Aortic smooth muscle cell (primary cell): ENCODE measurements at places on chromosomes 4 and X. TPM values are rescaled to one million over a fixed set of nuclear protein-coding genes. Genes with fewer than 3 reads are reported as not detected.

The ZFYVE28 gene
- total RNA-seq = 16.1 and 19.2 TPM in 2 replicates

The LANCL3 gene
- 0.12 and 0.13 TPM in 2 replicates for total RNA-seq

The HGFAC gene
- total RNA-seq = not detected in 2 replicates

The TIGD4 gene
- 0.12 and 0.13 TPM in 2 replicates for total RNA-seq

The PPP2R3B gene
- 10.7 and 17.8 TPM in 2 replicates for total RNA-seq

The RGS12 gene
- total RNA-seq = 17.4 and 21.5 TPM in 2 replicates

The PDLIM3 gene
- total RNA-seq = 70.0 and 89.6 TPM in 2 replicates

The LPAR4 gene
- total RNA-seq = 0.53 and 0.75 TPM in 2 replicates

The GPRASP3 gene
- total RNA-seq = 3.8 and 6.2 TPM in 2 replicates

The ASMT gene
- total RNA-seq = not detected in 2 replicates

The SLC25A31 gene
- total RNA-seq = not detected in 2 replicates

The F8A2 gene
- not detected in 2 replicates for total RNA-seq

The ZFP92 gene
- under 0.01 TPM in 2 replicates for total RNA-seq

The KIF4A gene
- total RNA-seq = 11.4 and 16.4 TPM in 2 replicates

The PWWP3B gene
- total RNA-seq = under 0.01 and 0.06 TPM in 2 replicates

The AMBN gene
- not detected in 2 replicates for total RNA-seq

The NUDT10 gene
- total RNA-seq = 0.53 and 0.62 TPM in 2 replicates

The OTC gene
- total RNA-seq = not detected in 2 replicates

The XK gene
- total RNA-seq = 0.06 and 0.13 TPM in 2 replicates

The CT55 gene
- not detected in 2 replicates for total RNA-seq

The DUX4 gene
- total RNA-seq = not detected in 2 replicates

The LRP2BP gene
- 0.56 and 0.79 TPM in 2 replicates for total RNA-seq
